Midbrain (tissue), 1 donor: ENCODE measurements at places on chromosomes 4 and X.
A peak's percentile ranks its signal among the peaks of the same experiment; 100 is the strongest.

DNA sequence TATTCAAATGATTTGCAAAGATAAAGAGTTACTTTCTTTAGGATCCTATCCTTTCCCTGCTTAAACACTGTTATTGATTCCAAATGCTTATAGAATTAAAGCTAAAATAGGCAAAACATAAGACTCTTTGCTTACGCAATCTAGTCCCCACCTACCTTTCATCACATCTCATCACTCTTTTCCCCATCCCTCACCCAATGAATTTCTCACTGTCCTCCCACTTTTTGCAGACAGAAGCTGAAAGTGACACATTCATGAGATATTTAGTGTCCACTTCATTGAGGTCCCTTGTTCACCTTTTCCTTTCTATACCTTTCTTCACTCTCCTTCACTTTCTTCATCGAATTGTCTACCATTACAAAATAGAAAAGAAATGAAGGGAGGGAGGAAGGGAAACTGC lies 424 bp downstream of the SATL1 start:
- no peak for DNase-seq

DNA sequence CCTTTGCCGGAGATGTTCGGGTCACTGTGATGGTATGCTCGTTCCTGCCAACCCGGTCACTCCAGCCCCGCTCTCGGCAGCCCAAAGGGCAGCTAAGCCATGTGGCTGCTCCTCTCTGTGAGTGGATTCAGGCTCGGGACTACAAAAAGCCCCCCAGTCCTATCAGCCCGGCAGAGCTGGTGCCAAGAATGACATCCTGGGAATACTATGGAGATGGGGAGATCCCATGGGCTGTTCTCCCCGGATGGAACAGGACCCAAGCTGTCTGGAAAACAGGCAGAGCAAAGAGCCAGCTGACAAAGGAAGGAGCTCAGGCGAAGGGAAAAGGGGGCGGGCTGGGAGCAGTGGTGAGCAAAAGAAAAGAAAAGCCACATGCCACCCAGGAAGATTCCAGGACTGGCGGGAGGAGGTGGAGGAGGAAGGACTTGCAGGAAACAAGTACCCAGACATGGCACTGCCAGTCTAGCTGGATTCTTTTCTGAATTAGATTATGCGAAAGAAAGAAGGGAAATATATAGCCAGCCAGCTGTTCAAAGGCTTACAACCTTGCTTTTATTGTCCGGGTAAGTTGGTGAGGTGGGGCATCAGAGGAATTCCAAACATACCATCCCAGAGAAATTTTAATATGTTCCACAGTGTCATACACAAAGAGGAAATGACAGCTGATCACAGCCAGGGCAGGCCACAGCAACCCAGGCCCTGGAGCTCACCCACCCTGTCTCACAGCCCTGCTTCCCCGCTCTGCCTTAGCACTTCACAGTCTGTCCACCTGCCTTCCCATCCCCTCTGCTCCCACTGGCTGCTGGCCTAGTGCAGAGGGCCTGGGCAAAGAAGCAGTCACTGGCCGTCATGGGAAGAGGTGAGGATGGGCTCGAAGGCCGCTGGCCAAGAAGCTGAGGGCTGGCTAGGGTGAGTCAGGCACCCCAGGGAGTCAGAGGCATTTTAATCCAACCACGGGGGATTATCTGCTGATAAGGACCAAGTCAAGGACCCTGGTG lies 3.4 kb downstream of the NDP start:
- peak; percentile 47 for DNase-seq

GRCh38 chr4:4426511-4427120 lies 39.7 kb downstream of the NSG1 start:
- no peak for DNase-seq

GRCh38 chrX:11382930-11383329 lies 89.7 kb downstream of the AMELX start:
- no peak for DNase-seq

- no peak for DNase-seq
Observed at GRCh38 chr4:13476915-13477314, 7.2 kb downstream of the RAB28 start.

DNA sequence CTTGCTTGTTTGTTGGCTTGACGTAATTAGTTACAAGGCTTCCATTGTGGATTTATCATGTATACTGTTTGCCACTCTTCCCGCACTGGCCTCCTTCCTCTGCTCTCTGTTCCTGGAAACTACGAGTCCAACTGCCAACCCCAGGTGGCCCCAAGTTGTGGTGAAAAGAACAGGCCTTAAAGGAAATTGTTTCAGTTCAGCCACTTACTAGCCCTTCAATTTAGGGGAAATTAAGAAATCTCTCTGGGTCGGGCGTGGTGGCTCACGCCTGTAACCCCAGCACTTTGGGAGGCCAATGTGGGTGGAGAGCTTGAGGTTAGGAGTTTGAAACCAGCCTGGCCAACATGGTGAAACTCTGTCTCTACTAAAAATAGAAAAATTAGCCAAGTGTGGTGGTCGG lies 28.0 kb downstream of the RBM47 start:
- DNase-seq, result no peak

GRCh38 chrX:38117485-38117884 lies 103.2 kb downstream of the SRPX start:
- DNase-seq, result no peak

GRCh38 chr4:141669501-141669900 lies 33.1 kb downstream of the IL15 start:
- no peak for DNase-seq

GRCh38 chrX:33129607-33130006 lies 81.7 kb downstream of the DMD start:
- no peak for DNase-seq

DNA sequence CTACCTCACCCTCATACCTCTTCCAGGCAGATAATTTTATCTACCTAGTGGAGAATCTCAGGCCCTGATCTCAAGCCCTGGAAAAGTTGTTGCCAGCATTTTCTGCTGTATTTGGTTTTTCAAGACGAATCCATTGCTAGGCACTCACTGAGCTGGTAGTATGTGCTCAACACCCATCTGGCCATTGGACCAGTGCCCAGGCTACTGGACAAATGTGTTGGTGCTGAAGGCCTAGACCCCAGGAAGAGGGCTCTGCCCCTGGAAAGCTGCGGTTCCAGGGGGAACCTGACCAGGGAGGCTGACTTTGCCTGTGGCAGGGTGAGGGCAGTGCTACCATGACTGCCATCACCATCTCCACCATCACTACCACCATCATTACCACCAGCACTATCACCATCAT lies 72.4 kb downstream of the PSAPL1 start:
- no peak for DNase-seq

- DNase-seq, result no peak
Observed at GRCh38 chrX:9114245-9114644, 80.3 kb upstream of the FAM9B start.

GRCh38 chr4:4608214-4608537 lies 66.3 kb upstream of the STX18 start:
- no peak for DNase-seq

DNA sequence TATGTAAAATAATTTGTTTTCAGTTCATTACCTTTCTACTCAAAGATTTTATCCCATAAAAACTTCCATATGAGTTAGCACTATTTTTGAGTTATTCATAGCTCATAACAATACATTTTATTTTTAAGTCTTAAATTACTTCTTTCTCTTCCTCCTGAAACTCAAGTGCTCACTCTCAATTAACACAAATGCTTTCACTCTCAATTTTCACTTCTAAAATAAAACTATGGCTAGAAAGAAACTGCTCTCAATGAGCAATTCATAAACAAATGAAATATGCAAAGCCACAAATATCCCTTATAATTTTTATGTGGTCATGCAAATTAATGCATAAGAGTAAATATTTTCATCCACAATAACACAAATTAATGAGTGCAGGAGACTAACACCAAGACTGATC lies 38.8 kb downstream of the MAML3 start:
- no peak for DNase-seq

DNA sequence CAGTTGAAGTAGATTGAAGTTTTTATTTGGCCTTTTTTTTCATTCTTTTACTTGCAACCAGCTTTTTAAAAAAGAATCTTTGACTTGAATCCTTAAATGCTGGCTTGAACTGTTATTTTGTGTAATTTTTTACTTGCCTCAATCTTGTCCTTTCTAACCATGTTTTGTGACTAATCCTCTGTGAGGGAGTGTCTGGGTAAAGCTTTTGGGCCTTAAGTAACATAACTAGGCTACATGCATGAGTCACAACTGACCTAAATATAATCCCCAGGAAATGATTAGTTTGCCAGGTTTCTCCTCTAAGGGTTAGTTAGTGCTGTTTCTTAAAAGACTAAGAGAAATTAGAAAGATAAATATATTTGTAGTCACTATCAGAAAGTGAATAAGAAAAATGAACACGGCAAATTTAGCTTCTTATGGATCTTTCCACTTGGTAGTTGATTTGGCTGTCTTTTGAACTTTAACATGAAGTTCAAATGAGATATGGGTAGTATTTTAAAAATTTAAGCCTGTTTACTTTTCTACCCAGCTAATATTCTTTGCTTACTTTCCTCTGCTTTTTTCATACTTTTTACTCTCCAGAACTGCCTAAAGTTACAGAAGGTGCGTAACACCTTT lies 13.0 kb downstream of the EXOC1 start:
- no peak for DNase-seq

- DNase-seq, result no peak
Observed at GRCh38 chr4:187017147-187017546, 293.5 kb upstream of the FAT1 start.

DNA sequence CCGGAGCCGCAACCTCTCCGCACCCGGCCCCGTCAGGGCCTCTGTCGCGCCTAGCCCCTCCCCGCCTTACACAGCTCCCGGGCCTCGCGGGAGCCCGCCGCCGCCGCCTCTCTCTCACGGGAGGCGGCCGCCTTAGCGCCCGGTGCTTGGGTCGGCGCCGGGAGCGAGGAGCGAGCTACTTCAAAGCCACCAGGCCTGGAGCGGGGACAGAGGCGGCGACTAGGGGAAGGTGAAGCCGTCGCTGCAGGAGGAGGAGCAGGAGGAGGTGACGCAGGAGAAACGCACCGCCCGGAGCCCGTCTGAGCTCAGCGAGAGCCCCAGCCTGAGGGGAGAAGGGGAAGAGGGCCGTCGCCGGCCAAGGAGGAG lies 250 bp downstream of the USP9X start:
- DNase-seq, result peak; percentile 55

- DNase-seq, result no peak
Observed at GRCh38 chr4:139768896-139769295, 103.3 kb downstream of the MGST2 start.

GRCh38 chr4:40255393-40256281 lies 58.8 kb downstream of the RHOH start:
- DNase-seq, result no peak

DNA sequence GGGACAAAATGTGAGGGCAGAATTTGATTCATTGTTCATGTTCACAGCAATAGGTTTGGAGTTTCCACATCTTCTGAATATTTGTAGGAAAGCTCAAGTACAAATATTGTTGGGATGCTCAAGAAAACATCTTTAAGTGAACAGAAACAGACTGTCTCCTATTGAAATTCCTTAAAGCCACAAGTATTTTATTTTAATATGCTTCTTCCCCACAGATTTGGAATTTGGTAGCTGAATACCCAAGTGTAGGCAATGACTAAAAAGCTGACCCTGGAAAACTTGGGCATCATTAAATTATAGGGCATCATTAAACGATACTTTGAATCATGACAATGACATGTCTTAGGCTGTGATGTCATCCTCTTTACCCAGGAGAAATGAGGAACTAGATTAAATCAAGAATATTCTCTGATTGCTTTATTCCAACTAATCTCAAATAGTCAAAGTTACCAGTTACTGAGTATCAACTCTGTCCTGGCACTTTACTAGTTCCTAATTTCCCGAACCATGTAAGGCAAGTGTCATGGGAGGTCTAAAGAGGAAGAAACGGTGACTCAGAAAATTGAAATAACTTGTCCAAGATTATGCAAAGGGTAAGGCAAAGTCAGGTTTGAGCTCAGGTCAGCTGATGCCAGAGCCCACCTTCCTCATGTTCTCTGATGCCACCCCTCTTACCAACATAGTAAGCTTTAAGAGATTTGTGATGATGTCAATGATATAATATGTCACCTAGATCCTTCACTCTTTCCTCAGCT lies 223.1 kb upstream of the LEF1 start:
- DNase-seq, result no peak

DNA sequence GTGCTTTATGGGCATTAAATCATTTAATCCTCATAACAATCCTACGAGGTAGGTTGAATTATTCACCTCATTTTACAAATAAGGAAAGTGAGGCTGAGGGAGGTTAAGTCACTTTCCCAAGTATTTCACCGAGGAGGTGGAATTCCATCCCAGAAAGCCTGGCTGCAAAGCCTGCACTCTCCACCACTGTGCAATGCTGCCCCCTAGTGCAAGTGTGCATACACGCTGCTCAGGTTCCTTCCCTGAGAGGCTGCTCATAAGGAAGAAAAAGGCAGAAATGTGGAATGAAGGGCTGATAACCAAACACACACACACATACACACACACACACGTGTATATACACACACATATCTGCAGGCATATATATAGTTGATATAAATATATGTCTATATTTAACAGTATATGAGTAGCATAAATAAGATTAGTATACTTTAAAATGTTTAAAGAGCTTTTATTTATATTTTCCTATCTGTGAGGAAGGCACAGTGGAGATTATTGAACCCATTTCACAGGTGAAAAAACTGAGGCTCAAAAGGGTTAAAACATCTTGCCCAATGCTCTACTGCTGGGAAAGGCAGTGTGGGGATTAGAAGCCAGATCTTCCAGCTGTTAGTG lies 714.5 kb upstream of the TENM3 start:
- DNase-seq, result peak; percentile 73

- no peak for DNase-seq
Observed at GRCh38 chr4:16007471-16008095, 44.6 kb upstream of the FGFBP2 start.

- no peak for DNase-seq
Observed at GRCh38 chr4:36414248-36414647, 132.8 kb downstream of the DTHD1 start.

DNA sequence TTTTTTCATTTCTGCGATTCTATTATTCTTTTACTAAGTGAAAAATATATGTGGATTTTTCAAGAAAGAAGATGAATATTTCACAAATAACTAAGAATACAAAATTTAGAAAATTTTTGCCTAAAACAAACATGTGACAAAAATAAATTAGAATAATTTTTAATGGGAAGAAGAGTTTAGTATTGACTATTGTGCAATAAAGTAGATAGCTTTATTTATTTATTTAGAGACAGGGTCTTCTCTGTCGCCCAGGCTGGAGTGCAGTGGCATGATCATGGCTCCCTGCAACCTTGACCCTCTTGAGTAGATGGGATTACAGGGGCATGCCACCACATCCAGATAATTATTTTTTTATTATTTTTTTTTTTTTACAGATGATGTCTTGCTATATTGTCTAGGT lies 95.3 kb upstream of the PAQR3 start:
- DNase-seq, result no peak

DNA sequence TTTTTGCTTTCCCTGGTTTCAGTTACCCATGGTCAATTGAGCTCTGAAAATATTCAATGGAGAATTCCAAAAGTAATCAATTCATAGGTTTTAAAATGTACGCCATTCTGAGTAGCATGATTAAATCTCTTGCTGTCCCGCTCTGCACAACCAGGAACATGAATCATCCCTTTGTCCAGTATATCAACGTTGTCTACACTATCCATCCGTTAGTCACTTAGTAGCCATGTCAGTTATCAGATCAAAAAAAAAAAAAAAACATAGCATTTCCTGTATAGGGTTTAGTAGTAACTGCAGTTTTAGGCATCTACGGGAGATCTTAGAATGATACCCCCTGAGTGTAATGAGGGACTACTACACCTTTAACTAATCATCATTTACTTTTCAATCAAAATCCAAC lies 15.1 kb downstream of the LAMP2 start:
- DNase-seq, result no peak
